ENCODE measurements at places on chromosomes 6 and 20.

GRCh38 chr20:47362361-47363219 lies 6.1 kb upstream of the ZMYND8 start:
- no peak overlapping the region for H3K4me3 ChIP-seq
- peaks cover 43% of the 10 kb centered on the region for H3K4me1 ChIP-seq

- H3K4me1 ChIP-seq = no peaks in the 10 kb centered on the region
- H3K27me3 ChIP-seq = no peaks in the 10 kb centered on the region
- no peaks in the 10 kb centered on the region for H3K36me3 ChIP-seq
- H3K27ac ChIP-seq = no peak overlapping the region
Measured at GRCh38 chr6:106112433-106112832, 26.3 kb downstream of the PRDM1 start.

DNA sequence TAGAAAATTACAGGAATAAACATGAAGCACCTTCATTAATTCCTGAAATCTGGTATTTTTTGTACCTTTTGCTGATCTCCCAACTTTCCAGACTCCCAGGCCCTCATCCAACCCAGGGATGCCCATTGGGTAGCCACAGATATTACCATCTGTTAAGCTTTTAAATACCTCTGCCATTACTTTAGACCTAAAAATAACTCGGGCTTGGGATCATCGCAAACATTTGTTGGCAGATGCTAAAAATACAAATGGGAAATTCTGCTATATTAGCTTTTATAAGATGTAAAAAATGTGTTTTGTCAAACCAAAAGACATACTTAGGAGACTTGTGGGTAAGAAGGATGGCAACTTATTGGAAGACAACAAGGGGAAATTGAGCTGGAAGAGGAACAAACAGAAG lies 376.1 kb downstream of the CENPW start:
- peak overlapping the region; percentile 89 for H3K27ac ChIP-seq
- no peak for DNase-seq
- H3K36me3 ChIP-seq = no peaks in the 10 kb centered on the region
- no peak overlapping the region for H3K4me3 ChIP-seq
- no peaks in the 10 kb centered on the region for H3K27me3 ChIP-seq

DNA sequence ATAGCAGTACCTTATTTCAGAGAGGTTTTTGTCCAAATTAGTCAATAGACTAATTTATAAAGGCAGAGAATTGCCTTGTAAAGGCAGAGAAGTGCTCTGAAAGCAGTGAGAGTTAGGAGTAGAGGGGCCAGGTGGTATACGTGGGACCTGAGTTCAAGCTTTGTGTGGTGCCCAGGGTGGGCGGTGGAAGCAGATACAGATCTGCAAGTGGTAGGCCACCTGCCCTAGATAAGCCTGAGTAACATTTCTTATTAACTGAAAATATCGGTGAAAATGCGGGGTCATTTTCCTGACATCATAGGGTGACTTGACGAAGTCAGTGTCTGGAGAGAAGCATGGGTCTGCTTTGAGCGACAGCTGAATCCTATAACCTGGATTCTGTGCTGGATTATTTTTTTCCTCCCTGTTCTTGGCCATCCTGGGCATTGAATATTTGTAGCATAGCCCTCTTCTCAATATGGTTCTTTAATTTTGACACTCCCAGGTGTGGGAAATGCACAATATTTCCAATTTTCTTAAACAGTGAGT lies 62.2 kb upstream of the SUPT3H start:
- H3K4me3 ChIP-seq = no peak overlapping the region
- no peaks in the 10 kb centered on the region for H3K27me3 ChIP-seq
- H3K36me3 ChIP-seq = peaks cover 16% of the 10 kb centered on the region

- H3K4me1 ChIP-seq = peaks cover 29% of the 10 kb centered on the region
- no peaks in the 10 kb centered on the region for H3K36me3 ChIP-seq
- no peak overlapping the region for H3K27ac ChIP-seq
- no peaks in the 10 kb centered on the region for H3K27me3 ChIP-seq
- peak overlapping the region; percentile 15 for H3K4me3 ChIP-seq
Measured at GRCh38 chr6:129498541-129498940, 211.4 kb downstream of the ARHGAP18 start.

GRCh38 chr6:130697271-130697994 lies 129.8 kb upstream of the SMLR1 start:
- no peaks in the 10 kb centered on the region for H3K36me3 ChIP-seq
- peaks cover 2% of the 10 kb centered on the region for H3K27me3 ChIP-seq
- H3K4me1 ChIP-seq = no peaks in the 10 kb centered on the region
- H3K4me3 ChIP-seq = no peak overlapping the region
- no peak for DNase-seq

DNA sequence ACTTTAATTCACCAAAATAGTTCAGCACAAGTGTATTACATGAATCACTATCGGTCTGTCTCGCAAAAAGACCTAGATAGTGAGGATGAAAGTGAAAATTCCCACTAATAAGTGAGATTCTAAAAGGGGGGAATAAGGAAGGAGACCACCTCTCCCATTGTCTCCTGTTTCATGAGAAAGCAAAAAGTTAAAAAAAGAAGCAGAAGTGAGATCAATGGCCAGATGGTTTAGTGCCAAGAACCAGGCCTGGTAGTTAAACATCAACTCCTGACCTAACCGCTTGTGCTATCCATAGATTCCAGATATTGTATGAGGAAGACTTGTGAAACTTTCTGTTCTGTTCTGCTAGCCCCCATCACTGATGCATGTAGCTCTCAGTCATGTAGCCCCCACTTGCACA lies 293.0 kb downstream of the RNGTT start:
- no peaks in the 10 kb centered on the region for H3K4me1 ChIP-seq
- DNase-seq = no peak
- no peaks in the 10 kb centered on the region for H3K36me3 ChIP-seq
- H3K27me3 ChIP-seq = no peaks in the 10 kb centered on the region
- H3K4me3 ChIP-seq = no peak overlapping the region

- DNase-seq = no peak
- H3K27ac ChIP-seq = no peak overlapping the region
- no peaks in the 10 kb centered on the region for H3K36me3 ChIP-seq
Measured at GRCh38 chr20:52592567-52592966, 379.6 kb upstream of the TSHZ2 start.

GRCh38 chr6:157184202-157185015 lies 138.9 kb downstream of the TMEM242 start:
- no peak overlapping the region for H3K27ac ChIP-seq
- peaks cover 48% of the 10 kb centered on the region for H3K4me1 ChIP-seq
- no peak overlapping the region for H3K4me3 ChIP-seq
- H3K36me3 ChIP-seq = no peaks in the 10 kb centered on the region
- no peak for DNase-seq

- no peaks in the 10 kb centered on the region for H3K36me3 ChIP-seq
- H3K4me1 ChIP-seq = no peaks in the 10 kb centered on the region
- no peaks in the 10 kb centered on the region for H3K27me3 ChIP-seq
Measured at GRCh38 chr6:31586008-31586407, at the start of gene LST1. TSS of gene LST1 (plus strand) at chr6:31586277. CDS start at chr6:31587300, 1,023 bp downstream.

Data from PC-9 (cell line).